Kidney (tissue), 22 donors: ENCODE measurements at places on chromosomes 2 and 18. TPM values are rescaled to one million over a fixed set of nuclear protein-coding genes. Genes with fewer than 3 reads are reported as not detected.

- H3K36me3 ChIP-seq: no peaks in the 10 kb centered on the region
- no peak for DNase-seq
- no peak overlapping the region for H3K4me3 ChIP-seq
- no peaks in the 10 kb centered on the region for H3K4me1 ChIP-seq
- no peak overlapping the region for H3K27ac ChIP-seq
These were observed 60.9 kb upstream of the DSEL start for GRCh38 chr18:67577386-67577785.

- H3K27ac ChIP-seq: no peak overlapping the region
- DNase-seq: no peak
- no peaks in the 10 kb centered on the region for H3K4me1 ChIP-seq
- H3K36me3 ChIP-seq: peaks cover 9% of the 10 kb centered on the region
These were observed 71.1 kb upstream of the TFCP2L1 start for GRCh38 chr2:121356058-121356640.

OSR1 gene
- total RNA-seq: 1.6 TPM

GRCh38 chr2:144326825-144327224, 193.1 kb downstream of the ZEB2 start:
- no peaks in the 10 kb centered on the region for H3K27me3 ChIP-seq
- H3K4me1 ChIP-seq: peaks cover 3% of the 10 kb centered on the region
- no peak for DNase-seq
- H3K4me3 ChIP-seq: no peak overlapping the region

DNA sequence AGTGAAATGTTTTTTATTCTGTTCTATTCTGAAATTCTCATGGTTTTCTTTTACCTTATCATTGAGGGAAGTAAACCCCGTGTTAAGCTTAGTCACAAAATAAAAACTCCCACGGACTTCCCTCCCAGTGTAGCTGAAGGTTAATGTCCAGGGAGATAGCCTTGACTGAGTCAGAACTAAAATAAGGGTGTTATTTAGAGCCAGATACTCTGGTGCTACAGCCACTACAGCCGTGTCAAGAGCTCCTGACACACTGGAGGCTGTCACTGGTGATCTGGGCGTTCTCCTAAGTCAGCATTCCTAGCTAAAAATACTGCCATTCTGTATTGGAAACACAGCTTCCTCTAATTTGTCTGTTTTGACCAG, 82.0 kb upstream of the RANBP2 start:
- H3K27ac ChIP-seq: peak overlapping the region; percentile 32
- H3K4me1 ChIP-seq: peaks cover 24% of the 10 kb centered on the region
- no peak for DNase-seq
- H3K27me3 ChIP-seq: no peaks in the 10 kb centered on the region
- no peak overlapping the region for H3K4me3 ChIP-seq

DNA sequence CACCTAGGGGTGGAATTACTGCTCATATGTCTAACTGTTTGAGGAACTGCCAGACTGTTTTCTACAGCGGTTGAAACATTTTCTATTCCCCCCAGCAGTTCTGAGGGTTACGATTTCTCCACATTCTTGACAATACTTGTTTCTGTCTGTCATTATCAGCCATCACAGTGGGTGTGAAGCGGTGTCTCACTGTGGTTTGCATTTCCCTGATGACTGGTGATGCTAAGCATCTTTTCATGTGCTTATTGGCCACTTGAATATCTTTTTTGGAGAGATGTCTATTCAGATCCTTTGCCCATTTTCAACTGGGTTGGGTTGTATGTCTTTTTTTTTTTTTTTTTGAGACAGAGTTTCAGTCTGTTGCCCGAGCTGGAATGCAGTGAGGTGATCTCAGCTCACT, 63.0 kb downstream of the ADNP2 start:
- no peaks in the 10 kb centered on the region for H3K27me3 ChIP-seq
- no peaks in the 10 kb centered on the region for H3K4me1 ChIP-seq
- no peak overlapping the region for H3K4me3 ChIP-seq
- DNase-seq: no peak
- H3K27ac ChIP-seq: no peak overlapping the region

CRYGB gene
- total RNA-seq: not detected

DNA sequence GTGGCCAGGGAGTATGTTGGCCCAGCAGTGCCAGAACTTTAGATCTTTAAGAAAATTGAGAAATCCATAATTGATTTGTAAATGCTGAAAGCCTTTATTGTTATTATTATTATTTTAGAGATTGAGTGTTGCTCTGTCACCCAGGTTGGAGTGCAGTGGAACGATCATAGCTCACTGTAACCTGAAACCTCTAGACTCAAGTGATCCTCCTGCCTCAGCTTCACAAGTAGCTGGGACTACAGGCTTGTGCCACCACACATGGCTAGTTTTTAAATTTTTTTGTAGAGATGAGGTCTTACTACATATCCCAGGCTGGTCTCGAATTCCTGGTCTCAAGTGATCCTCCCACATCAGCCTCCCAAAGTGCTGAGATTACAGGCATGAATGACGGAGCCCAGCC, 143.2 kb upstream of the CCDC68 start:
- DNase-seq: no peak
- no peaks in the 10 kb centered on the region for H3K4me1 ChIP-seq
- H3K36me3 ChIP-seq: no peaks in the 10 kb centered on the region
- no peak overlapping the region for H3K27ac ChIP-seq
- H3K27me3 ChIP-seq: no peaks in the 10 kb centered on the region

- no peak overlapping the region for H3K27ac ChIP-seq
- no peaks in the 10 kb centered on the region for H3K27me3 ChIP-seq
- DNase-seq: no peak
- no peaks in the 10 kb centered on the region for H3K4me1 ChIP-seq
These were observed 158.9 kb upstream of the BOD1L2 start for GRCh38 chr18:56988022-56988421.

CNGA3 gene
- total RNA-seq: not detected

GRCh38 chr2:162490761-162491470, 147.0 kb downstream of the GCA start:
- no peaks in the 10 kb centered on the region for H3K36me3 ChIP-seq
- no peak overlapping the region for H3K27ac ChIP-seq
- H3K27me3 ChIP-seq: no peaks in the 10 kb centered on the region
- no peaks in the 10 kb centered on the region for H3K4me1 ChIP-seq

DNA sequence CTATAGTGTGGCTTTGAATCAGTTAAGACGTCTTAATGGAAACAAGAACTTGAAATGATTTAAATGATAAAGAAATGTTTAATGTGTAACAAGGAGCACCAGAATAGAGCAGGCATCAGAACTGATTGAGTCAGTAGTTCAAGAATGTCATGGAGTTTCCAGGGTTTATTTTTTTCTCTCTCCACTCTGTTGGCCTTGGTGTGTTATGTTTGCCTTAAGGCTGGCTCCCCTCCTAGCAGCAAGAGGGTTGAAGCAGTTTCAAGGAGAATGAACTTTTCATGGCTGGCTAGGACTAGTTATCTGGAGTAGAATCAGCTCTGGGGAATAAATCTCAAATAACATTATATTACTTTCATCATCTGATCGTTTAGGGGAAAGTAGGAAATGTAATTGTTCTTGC, 13.4 kb upstream of the GLS start:
- no peak overlapping the region for H3K4me3 ChIP-seq
- peaks cover 5% of the 10 kb centered on the region for H3K4me1 ChIP-seq
- H3K36me3 ChIP-seq: no peaks in the 10 kb centered on the region

GRCh38 chr2:96953611-96953978, 32.8 kb downstream of the FAM178B start:
- no peak overlapping the region for H3K4me3 ChIP-seq
- H3K27ac ChIP-seq: no peak overlapping the region
- no peaks in the 10 kb centered on the region for H3K4me1 ChIP-seq
- no peaks in the 10 kb centered on the region for H3K27me3 ChIP-seq
- H3K36me3 ChIP-seq: no peaks in the 10 kb centered on the region
- DNase-seq: no peak

DNA sequence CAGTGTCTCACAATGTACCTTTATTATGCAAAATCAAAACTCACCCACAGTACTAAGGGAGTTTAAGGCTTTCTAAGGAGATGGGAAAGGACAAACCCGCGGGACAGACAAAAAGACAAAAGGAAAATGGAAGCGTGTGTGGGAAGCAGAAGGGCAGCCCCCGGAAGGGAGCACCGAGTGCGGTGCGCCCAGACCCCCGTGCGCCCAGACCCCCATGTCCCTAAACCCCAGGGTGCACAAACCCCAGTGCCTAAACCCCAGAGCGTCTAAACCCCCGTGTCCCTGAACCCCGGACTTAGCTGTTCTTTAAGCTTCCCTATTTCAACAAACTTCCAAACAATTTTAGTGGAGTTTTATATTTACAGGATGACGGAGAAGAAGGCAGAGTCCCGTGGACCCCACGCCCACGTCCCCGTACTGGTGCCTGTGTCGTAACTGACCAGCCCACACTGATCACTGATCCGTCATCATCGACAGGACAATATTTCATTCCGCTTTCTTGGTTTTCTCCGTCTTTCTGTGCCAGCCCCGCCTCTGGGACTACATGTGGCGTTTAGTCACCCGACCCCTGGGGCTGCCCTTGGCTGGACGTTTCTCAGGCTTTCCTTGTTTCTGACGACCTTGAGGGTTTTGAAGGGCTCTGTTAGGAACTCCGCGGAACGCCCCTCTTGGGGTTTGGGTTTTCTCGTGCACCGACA, 76.9 kb downstream of the RTP5 start:
- no peaks in the 10 kb centered on the region for H3K36me3 ChIP-seq
- no peak for DNase-seq
- H3K4me1 ChIP-seq: no peaks in the 10 kb centered on the region
- H3K27me3 ChIP-seq: peaks cover 2% of the 10 kb centered on the region
- H3K27ac ChIP-seq: no peak overlapping the region

DNA sequence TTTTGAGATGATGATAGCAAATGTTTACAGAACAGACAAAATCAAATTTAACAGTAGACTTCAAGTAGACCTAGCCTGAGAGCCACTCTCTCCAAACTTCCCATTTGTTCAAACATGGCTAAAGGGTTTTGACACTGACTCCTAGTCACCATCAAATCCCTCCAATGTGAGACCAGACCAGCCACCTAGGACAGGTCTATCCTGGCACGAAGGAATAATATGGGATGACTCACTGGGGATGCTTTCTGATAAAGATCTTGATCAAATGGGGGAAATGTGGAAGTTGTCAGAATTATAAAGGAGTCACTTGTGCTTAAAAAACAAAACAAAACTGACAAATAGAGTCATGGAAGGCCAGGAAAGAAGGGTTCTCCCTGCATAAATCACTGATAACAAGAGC, 95.7 kb downstream of the EDAR start:
- no peak overlapping the region for H3K27ac ChIP-seq
- H3K4me3 ChIP-seq: no peak overlapping the region
- no peak for DNase-seq
- no peaks in the 10 kb centered on the region for H3K36me3 ChIP-seq

DNA sequence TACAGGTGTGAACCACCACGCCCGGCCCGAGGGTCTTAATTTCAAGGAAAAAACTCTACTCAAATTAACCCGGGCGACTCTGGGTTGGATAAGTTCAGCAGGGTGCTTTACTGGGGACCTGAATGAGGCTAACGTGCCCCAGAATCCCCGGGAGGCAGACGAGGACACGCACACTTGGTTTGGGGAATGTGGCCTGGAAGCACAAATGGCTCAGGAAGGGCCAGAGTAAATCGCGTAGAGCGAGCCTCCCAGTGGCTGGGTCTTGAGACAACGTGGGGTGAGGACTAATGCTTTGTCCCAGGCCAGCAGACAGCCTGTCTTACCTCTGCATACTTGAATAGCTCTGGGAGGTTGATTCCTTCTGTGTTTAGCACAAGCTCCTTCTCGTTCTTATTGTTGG, 75.8 kb downstream of the POLR1A start:
- peaks cover 6% of the 10 kb centered on the region for H3K4me1 ChIP-seq
- H3K27me3 ChIP-seq: no peaks in the 10 kb centered on the region
- H3K27ac ChIP-seq: no peak overlapping the region
- peaks cover 12% of the 10 kb centered on the region for H3K36me3 ChIP-seq

- H3K4me1 ChIP-seq: no peaks in the 10 kb centered on the region
- H3K4me3 ChIP-seq: no peak overlapping the region
- H3K36me3 ChIP-seq: no peaks in the 10 kb centered on the region
These were observed 77.1 kb upstream of the SLC39A10 start for GRCh38 chr2:195579776-195580555.

DNA sequence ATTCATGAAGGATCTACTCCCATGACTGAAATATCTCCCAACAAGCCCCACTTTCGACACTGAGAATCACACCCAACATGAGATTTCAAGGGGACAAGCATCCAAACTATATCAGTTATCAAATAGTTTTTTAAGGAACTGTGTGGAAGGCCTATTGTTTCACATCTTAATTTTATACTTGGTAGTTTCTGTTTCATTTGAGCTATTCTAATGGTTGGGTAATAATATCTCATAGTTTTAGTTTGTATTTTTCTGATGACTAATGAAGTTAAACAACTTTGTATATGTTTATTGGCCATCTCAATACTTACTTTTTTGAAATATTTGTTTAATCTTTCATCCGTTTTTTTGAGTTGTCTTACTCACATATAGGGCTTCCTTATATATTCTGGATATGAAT, 135.0 kb downstream of the SCG2 start:
- no peak overlapping the region for H3K27ac ChIP-seq
- no peaks in the 10 kb centered on the region for H3K36me3 ChIP-seq
- no peaks in the 10 kb centered on the region for H3K4me1 ChIP-seq
- H3K4me3 ChIP-seq: no peak overlapping the region

GRCh38 chr18:8029731-8030130, 462.6 kb downstream of the PTPRM start:
- H3K36me3 ChIP-seq: no peaks in the 10 kb centered on the region
- no peaks in the 10 kb centered on the region for H3K27me3 ChIP-seq
- H3K4me1 ChIP-seq: no peaks in the 10 kb centered on the region
- H3K4me3 ChIP-seq: no peak overlapping the region

- DNase-seq: no peak
- H3K36me3 ChIP-seq: no peaks in the 10 kb centered on the region
- no peaks in the 10 kb centered on the region for H3K27me3 ChIP-seq
- no peak overlapping the region for H3K4me3 ChIP-seq
These were observed 33.7 kb downstream of the NRP2 start for GRCh38 chr2:205715831-205716525.

GRCh38 chr2:103525756-103526155, 763.9 kb downstream of the TMEM182 start:
- no peak overlapping the region for H3K4me3 ChIP-seq
- DNase-seq: no peak
- no peaks in the 10 kb centered on the region for H3K36me3 ChIP-seq
- H3K27ac ChIP-seq: no peak overlapping the region
